ENCODE measurements at places on chromosomes 7 and 10. TPM values are rescaled to one million over a fixed set of nuclear protein-coding genes. Genes with fewer than 3 reads are reported as not detected.

GRCh38 chr10:48776528-48776927 lies 91.9 kb downstream of the WDFY4 start:
- no peak overlapping the region for H3K27ac ChIP-seq
- peaks cover 68% of the 10 kb centered on the region for H3K27me3 ChIP-seq
- no peaks in the 10 kb centered on the region for H3K36me3 ChIP-seq
- H3K4me1 ChIP-seq, result no peaks in the 10 kb centered on the region
- no peak for DNase-seq
- H3K4me3 ChIP-seq, result no peak overlapping the region

GRCh38 chr7:112213735-112214134 lies 7.2 kb downstream of the ZNF277 start:
- H3K4me3 ChIP-seq, result no peak overlapping the region
- H3K27me3 ChIP-seq, result no peaks in the 10 kb centered on the region
- H3K4me1 ChIP-seq, result peaks cover 23% of the 10 kb centered on the region
- DNase-seq, result no peak
- no peaks in the 10 kb centered on the region for H3K36me3 ChIP-seq
- no peak overlapping the region for H3K27ac ChIP-seq

- DNase-seq, result no peak
- no peaks in the 10 kb centered on the region for H3K27me3 ChIP-seq
- H3K4me1 ChIP-seq, result peaks cover 56% of the 10 kb centered on the region
- peaks cover 81% of the 10 kb centered on the region for H3K36me3 ChIP-seq
Measured at GRCh38 chr10:125152450-125153368, 7.7 kb downstream of the CTBP2 start.

DNA sequence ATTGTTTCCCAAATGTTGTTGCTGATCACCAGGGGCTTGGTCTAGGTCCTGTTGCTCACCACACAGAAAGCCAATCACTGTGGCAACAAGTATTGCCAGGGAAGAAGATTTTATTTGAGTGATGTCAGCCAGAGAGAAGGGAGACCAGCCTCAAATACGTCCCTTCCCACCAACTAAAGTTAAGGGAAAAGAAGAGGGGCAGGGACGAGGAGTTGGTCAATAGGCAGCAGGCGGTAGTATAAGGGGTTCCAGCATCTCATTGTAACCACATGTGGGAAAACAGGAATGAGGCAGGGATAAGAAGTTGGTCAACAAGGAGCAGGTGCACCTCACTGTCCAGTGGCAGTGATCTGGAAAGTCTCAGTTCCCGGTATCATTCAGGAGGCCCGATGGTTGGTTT lies 138.9 kb upstream of the KCNMA1 start:
- no peak overlapping the region for H3K27ac ChIP-seq
- H3K4me3 ChIP-seq, result no peak overlapping the region
- H3K36me3 ChIP-seq, result no peaks in the 10 kb centered on the region
- DNase-seq, result no peak
- H3K4me1 ChIP-seq, result no peaks in the 10 kb centered on the region

DNA sequence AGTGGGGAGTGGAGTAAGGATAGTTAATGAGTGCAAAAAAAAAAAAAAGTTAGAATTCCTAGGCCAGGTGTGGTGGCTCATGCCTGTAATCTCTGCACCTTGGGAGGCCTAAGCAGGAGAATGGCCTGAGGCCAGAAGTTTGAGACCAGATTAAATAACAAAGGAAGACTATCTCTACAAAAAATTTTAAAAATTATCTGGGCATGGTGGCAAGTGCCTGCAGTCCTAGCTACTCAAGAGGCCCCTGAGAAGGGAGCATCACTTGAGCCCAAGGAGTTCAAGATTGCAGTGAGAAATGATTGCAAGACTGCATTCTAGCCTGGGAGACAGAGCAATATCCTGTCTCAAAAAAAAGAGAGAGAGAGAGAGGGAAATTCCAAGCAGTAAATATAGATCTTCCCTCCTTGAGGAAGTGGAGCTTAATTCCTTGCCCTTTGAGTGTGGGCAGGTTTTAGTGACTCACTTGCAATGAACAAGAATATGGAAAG lies 19.5 kb upstream of the CSTF2T start:
- no peak for DNase-seq
- peaks cover 15% of the 10 kb centered on the region for H3K4me1 ChIP-seq
- no peaks in the 10 kb centered on the region for H3K27me3 ChIP-seq

GPC2 gene
- total RNA-seq, result 3.2 TPM

CD36 gene
- total RNA-seq, result not detected

CALHM1 gene
- not detected for total RNA-seq

MRLN gene
- total RNA-seq, result not detected

NCOA4 gene
- 81.9 TPM for total RNA-seq

UNCX gene
- total RNA-seq, result not detected

PDSS1 gene
- 15.4 TPM for total RNA-seq
